ENCODE measurements at places on chromosomes 4 and X.
A peak's percentile ranks its signal among the peaks of the same experiment; 100 is the strongest.

GRCh38 chrX:64204701-64205440 lies 637 bp downstream of the AMER1 start:
- no peak for DNase-seq

DNA sequence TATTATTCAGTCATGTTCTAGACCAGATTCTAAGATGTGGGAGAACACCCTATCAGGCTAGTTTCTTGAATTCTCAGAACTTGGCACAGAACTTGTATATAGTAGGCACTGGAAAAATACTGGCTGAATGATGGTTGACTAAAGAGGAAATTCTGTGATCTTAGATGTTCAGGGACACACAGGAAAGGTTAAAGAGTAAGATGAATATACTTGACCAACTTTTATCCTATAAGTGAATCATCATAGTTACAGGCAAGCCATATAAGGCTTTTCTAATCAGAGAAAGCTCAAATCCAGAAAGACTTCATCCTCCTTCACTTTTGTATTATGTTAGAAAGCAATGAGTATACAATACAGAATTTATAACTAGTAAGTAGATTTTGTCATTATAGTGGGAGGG lies 53.8 kb downstream of the SEPTIN11 start:
- DNase-seq, result no peak

DNA sequence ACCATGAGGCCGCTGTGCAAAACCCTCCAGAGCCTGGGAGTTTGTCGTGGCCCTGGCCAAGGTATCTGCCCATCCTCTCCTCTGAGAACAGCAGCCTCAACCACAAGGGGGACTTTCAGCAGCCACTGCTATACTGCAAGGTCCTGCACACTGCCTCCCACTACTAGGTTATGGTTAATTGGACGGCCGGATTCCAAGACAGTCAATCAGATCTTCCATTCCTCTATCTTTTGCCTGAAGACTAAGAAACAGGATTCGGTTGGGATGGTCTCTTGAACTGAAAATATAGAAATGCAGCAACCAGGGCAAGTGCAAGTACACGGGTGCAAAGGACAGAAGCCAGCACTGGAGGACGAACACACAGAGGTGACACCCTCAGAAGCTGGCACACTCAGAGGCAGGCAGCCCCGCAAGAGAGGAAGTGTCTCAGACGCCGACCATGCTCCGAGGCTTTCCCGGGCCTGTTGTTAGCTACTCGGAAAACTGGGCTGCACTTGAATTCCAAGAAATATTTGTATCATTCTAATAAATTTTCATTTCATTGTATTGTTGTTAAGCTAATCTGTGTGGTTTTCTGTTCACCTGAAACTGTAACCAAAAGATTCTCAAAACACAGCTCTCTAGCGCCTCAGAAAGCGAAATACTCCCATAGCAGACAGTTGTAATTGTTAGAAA lies 63.3 kb downstream of the AFAP1 start:
- peak; percentile 14 for DNase-seq

DNA sequence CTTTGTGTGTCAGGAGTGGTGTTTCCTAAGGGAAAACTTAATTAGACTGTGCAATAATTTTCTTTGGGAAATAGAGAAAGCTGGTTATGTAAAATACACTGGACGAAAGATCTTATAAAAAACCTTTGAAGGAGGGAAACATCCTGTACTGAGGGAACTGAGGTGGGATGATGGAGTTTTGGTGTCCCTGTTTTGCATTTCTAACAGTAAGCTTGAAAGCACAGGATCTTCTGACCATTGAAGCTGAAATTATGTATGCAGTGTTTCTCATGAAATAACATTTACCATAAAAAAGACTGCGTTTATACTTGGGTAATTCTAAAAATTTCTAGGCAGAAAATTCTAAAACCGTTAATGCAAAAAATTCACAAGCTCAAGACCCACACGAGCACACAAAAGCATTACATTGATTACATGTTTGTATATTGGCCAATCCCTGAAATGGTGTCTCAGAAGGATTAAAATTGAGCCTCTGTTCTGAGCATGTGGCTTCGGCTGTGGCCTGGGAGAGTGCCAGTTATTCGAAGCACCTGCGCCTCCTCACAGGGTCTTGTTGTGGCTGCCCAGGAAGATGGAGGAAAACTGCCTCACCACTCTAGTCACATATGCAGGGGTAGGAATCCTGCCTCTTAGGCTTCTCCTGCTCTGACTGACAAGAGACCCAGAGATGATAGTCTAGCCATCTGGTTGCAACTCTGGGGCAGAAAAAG lies 49.5 kb downstream of the JADE3 start:
- no peak for DNase-seq

- no peak for DNase-seq
Observed at GRCh38 chr4:129346036-129346435, 250.1 kb downstream of the C4orf33 start.

GRCh38 chr4:157886645-157887044 lies 286.2 kb downstream of the GASK1B start:
- no peak for DNase-seq

- no peak for DNase-seq
Observed at GRCh38 chrX:153593811-153594500, 5.0 kb downstream of the CCNQ start.

DNA sequence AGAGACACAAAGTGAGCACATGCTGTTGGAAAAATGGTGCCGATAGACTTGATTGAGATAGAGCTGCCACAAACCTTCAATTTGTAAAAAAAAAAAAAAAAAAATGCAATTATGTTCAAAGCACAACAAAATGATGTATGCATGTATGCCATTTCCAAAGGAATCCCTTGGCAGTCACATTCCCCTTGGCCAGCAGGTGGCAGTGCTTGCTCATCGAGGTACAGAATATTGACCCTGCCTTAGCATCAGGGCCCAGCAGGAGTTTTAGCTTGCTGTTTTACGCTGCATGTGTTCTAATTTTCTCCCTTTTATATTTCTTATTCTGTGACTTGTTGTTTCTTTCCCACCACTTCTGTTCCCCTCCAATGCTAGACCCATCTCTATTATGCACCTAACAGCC lies 34.5 kb upstream of the CYBB start:
- DNase-seq, result peak; percentile 81

DNA sequence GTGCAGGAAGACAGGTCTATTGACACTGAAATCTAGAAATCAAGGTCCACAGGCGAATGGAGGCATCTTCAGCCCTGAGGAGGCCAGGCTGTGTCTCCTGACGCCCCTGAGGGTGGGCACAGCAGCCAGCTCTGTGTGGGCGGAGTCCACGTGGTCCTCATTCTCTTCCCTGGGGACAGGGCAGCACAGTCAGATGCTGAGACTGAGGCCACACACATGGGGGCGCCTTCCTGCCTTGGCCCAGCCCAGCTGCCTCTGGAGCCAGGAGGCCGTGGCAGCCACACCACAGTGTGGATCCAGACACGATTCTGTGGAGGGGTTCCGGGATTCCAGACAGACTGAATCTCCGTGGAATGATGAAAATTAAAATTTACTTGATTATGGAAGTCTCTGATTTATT lies 20.8 kb downstream of the FGFR3 start:
- no peak for DNase-seq

- DNase-seq, result no peak
Observed at GRCh38 chrX:78307665-78308064, 19.7 kb downstream of the CYSLTR1 start.

Measured in CD4-positive, alpha-beta T cell treated with Interleukin-1 beta for 1 hour (primary cell).